ENCODE measurements at places on chromosomes 7 and 10.

DNA sequence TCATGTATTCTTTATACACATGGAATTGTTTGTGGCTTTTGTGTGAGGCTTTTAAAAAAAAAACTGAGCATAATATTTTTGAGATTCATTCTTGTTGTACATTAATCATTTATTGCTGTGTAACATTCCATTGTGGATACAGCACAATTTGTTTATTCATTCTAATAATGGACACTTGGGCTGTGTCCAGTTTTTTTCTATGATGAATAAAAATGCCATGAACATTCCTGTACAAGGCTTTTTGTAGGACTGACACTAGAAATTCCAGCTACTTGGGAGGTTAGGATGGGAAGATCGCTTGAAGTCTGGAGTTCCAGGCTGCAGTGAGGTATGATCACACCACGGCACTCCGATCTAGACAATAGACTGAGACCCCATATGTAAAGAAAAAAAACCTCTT lies 254.3 kb upstream of the CACNA2D1 start:
- no peak for DNase-seq

DNA sequence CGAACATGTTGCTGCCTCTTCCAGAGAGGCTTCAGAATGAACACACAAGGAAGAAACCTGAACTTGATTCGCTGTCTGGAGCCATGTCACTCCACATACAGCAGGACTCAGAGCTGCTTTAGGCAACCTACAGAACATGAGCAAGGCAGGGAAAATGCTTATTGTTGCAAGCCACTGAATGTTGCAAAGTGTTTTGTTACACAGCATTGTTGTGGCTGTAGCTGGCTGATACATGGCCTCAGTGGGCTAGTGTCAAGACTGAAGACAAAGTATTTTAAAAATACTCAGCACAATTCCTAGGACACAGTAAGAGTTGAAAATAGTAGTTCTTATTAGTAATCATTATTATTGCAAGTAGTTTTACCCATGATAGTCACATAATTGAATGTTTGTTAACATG lies 3.1 kb upstream of the CHST15 start:
- no peak for DNase-seq

- no peak for DNase-seq
These were observed 38.0 kb upstream of the MKX start for GRCh38 chr10:27783660-27784059.

DNA sequence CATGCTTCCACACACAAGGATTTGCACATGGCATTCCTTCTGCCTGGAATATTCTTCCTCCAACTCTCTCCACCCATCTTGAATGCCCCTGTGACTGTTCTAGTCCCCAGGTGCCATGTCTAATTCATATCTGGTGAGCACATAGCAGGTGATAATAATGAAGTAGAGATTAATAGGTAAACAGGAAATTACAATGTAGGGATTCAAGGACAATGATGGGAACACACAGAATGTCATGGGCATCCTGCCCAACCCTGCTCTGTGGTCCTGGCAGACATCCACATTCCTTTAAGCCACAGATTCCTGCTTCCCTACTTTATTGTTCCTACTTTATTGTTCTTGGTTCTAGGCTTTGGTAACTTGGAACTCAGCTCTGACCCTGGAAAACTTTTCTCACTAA lies 115.8 kb downstream of the THSD7A start:
- DNase-seq, result no peak

- DNase-seq, result no peak
These were observed 22.1 kb upstream of the FBXW4 start for GRCh38 chr10:101716891-101717659.

DNA sequence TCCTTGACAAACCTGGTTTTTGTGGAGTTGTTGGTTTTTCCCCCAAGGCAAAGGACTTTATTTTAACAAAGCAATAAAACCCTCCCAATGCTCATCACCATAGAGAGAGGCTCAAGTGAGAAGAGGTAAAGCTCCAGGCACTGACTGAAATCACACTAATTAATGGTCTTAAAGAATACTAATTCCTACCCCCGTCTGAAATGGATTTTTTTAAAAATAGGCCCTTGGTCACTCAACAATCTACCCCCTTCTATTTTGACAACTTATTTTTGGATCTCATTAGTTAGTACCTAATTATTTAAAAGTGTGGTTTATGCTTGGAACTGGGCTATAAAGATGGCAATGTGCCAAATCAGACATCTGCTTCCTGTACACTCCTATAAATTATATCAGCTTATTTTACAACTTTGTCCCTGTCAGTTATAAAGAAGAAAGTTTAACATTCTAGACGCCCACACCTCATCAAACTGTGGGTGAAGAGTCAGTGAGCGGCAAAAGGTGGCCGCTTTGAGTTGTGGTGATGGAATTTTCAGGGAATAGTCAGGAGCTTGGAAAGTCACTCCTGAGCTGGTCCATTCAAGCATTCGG lies 10.6 kb downstream of the GLI3 start:
- DNase-seq, result no peak

Measured in activated CD8-positive, alpha-beta memory T cell treated with anti-CD3 and anti-CD28 coated beads for 4 hours (primary cell).